Gastroesophageal sphincter (tissue), 4 donors: ENCODE measurements at places on chromosomes 12 and 14. TPM values are rescaled to one million over a fixed set of nuclear protein-coding genes. Genes with fewer than 3 reads are reported as not detected.

- ATAC-seq, result no peak
These were observed 724.1 kb upstream of the USP15 start for GRCh38 chr12:61536117-61536516.

DNA sequence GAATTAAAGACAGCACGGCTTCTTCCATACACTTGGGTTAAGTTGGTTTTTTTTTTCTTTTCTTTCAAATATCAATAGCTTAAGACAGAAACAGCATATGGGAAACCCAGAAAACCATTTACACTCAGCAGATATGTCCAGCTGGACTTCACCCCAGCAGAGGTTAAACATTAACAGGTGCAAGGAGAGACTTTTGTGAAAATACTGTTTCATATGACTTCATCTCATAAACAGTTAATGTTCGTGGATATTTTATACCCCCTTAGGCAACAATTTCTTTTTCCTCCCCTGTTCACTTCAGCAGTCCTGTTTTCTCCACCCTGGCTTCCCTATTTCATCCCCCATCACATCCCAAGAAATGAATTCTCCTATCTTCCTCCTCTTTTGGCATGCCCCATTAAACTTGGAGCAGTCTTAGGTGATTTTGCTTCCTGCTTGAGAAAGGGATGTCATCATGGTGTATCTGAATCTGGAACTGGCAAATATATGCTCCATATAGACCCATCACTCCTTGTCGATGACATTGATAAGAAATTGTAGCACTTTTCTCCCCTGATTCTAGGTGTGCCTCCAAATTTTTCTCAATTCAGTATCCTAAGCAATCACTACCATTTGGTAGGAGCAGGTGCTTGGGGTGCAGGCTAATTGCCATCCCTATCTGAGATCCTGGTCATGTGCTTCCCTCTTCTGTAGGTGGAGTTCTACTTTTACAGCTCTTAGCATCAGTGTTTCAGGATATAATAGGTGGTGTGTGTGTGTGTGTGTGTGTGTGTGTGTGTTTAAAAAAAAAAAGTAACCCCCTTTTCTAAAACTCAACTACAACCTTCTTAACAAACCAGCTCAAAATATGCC, 67.9 kb downstream of the BMP4 start:
- no peak for ATAC-seq

DNA sequence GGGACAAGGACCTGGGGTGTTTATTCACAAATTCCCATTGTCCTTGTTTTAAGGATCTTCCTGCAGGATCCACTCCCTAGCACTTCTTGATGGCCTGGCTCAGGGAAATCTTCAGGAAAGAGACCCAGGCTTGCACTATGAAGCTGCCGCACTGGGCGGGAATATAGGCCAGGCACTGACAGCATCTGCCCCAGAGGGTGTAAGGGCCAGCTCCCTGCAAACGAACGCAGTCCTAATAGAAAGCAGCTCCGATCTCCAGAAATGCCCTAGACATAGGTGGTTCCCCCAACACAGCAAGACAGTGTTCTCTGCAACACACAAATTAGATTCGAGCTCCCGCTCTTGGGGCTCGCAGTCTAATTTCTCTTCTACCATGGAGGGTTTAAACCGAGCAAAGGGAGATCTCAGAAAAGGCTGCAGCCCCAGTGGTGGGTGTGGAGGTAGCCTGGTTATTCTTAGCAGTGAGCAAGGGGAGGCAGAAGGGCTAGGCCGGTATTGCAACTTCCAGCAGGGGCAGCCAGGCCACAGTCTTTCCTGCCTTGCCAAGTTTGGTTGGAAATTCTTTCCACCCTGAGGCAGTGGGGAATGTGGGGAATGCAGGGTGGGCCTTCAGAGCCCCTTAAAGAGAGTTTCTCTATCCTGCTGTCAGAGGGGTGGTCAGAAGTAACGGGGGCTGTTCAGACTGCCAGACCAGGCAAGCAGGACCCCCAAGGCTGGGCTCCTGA, 16.1 kb upstream of the WSCD2 start:
- ATAC-seq, result peak; percentile 72

DNA sequence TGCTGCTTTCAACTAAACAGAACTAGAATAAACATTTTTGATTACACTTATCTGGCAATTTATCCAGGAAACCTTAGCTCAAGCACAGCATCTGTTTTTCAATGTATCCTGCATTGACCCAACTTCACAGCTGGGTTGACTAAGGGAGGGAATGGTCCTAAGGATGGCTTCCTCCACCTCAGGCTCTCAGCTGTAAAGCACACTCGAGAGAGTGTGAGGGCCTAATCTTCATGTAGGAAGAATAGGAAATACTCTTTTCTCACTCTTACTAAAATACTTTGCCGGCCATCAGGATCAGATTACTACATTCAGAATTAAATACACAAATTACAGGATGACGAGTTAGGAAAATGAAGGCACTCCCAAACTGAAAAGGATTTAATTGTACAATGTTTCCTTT, 7.2 kb downstream of the SETD3 start:
- ATAC-seq, result no peak

GRCh38 chr12:32423559-32423958, 24.2 kb downstream of the FGD4 start:
- ATAC-seq, result no peak

GRCh38 chr14:56280843-56281242, 162.6 kb downstream of the PELI2 start:
- no peak for ATAC-seq

- ATAC-seq, result no peak
These were observed 26.1 kb upstream of the GZMB start for GRCh38 chr14:24659916-24660570.

GRCh38 chr12:124523071-124523470, 44.3 kb downstream of the NCOR2 start:
- no peak for ATAC-seq

- ATAC-seq, result no peak
These were observed 55.3 kb downstream of the FIGNL2 start for GRCh38 chr12:51793201-51793600.

GRCh38 chr12:128387811-128388422, 120.9 kb downstream of the TMEM132C start:
- no peak for ATAC-seq

GRCh38 chr12:27554421-27555186, 30.6 kb downstream of the PPFIBP1 start:
- ATAC-seq, result peak; percentile 70

GRCh38 chr14:33925235-33925634, 25.6 kb downstream of the EGLN3 start:
- ATAC-seq, result no peak

- no peak for ATAC-seq
These were observed 21.0 kb upstream of the KRT18 start for GRCh38 chr12:52927964-52928363.

GRCh38 chr14:63654346-63654745, 12.7 kb upstream of the WDR89 start:
- no peak for ATAC-seq

- ATAC-seq, result no peak
These were observed 50.6 kb upstream of the GALNT9 start for GRCh38 chr12:132379996-132380395.

DNA sequence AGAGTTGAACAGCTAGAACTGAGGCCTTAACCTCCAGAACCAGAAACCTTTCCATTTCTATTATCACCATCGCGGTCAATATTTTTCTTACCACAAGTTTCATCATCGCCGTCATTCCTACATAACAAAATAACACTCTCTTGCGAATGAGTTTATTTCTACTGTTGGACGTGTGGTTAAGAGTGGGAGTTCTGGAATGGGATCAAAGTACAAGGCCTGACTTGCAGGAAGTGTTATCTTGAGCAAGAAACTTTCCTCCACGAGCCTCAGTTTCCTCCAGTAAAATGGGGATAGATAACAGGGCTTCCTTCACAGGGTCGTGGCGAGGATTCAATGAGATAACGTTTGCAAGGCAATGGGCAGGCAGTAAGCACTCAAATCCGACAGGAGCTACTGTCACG, 652 bp downstream of the SART3 start:
- ATAC-seq, result no peak

DNA sequence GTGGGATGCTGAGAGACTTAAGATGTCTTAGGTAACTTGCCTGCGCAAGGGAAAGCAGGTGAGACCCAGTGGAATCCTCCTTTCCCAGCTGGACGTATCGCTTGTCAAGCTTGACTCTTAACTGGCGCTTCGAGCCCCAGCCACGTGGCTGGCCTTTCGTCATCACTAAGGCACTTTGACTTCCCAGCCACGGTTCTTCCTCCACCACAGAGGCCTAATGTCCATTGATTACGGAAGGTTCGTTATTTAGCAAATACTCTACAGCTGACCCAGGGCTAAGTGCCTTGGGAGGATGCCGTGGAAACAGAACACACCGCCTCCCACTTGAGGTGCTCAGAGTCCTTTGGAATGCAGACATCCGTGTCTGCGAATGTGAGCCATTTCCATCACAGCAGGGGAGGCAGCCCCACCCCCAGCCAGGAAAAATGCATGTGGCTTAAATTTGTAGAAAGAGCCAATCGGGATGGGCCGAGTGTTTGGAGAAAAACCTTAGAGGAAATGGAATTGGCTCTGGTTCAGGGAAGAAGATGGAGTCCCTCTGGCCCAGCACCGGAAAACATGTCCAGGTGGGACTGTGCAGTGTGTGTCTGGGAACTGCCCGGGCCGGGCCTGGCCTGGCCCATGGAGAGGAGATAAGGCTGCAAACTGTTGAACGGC, 115.7 kb downstream of the PLXNC1 start:
- ATAC-seq, result no peak

GRCh38 chr12:91467686-91468085, 285.1 kb upstream of the DCN start:
- ATAC-seq, result no peak

GRCh38 chr14:73227812-73228781, 9.2 kb upstream of the PAPLN start:
- ATAC-seq, result peak; percentile 67

GRCh38 chr12:56373515-56373914, 10.9 kb upstream of the APOF start:
- no peak for ATAC-seq

- no peak for ATAC-seq
These were observed 11.6 kb upstream of the CCDC85C start for GRCh38 chr14:99615497-99616157.

TAS2R30 gene
- 7.9 TPM for total RNA-seq

KRT8 gene
- 72.0 TPM for total RNA-seq

PLEKHD1 gene
- total RNA-seq, result not detected

DDX51 gene
- 12.9 TPM for total RNA-seq

MMP14 gene
- 127 TPM for total RNA-seq

ANO2 gene
- total RNA-seq, result 10.9 TPM

KRT71 gene
- not detected for total RNA-seq

TMEM30B gene
- 4.8 TPM for total RNA-seq

FZD10 gene
- 1.1 TPM for total RNA-seq

LRTM2 gene
- not detected for total RNA-seq

P2RX2 gene
- total RNA-seq, result 3.9 TPM
